ENCODE measurements at places on chromosomes 6 and 20.

DNA sequence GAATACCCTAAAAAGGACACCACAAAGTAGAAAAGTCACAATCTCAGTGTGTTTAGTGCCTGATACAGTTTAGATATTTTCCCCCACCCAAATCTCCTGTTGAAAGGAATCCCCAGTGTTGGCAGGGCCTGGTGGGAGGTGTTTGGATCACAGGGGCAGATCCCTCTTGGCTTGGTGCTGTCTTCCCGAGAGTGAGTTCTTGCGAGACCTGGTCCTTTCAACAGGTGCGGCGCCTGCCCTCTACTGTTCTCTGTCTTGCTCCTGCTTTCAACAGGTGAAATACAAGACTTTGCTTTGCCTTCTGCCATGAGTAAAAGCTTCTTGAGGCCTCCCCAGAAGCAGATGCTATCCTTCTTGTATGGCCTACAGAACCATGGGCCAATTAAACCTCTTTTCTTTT is 534.3 kb upstream of the NRSN1 start:
- DNase-seq = no peak

DNA sequence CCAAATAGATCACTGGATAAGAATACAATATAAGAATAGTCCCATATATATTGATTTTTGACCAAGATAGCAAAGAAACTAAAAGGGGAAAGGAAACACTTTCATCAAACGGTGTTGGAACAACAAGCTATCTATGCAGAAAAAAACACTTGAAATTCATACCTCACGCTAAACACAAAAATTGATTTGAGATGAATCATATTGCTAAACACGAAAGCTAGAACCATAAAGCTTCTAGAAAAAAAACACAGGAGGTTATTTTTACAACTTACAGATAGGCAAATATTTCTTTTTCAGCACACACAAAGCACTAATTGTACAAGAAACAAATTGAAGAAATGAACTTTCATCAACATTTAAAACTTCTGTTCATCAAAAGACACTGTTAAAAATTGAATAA is 36.7 kb upstream of the TMEM14A start:
- peak; percentile 57 for DNase-seq

DNA sequence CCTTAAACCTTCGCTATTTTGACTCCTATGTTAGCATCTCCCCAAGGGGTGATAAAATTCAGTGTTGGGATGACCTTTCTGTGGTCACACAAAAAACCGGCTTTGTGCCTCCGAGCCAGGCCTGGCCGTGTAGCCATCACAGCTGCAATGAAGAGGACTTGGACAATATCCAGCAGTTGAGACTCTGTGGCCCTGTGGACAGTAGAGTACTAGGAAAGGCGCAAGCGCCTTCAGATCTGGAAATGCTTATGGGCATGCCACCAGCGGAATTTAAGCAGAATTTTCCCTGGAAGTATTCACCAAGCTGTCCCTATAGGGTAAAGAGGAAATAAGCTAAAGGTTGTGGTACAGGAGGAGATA is 63.3 kb upstream of the SLC2A12 start:
- DNase-seq = no peak

GRCh38 chr20:64188682-64189529 is 24.7 kb downstream of the MYT1 start:
- peak; percentile 17 for DNase-seq

DNA sequence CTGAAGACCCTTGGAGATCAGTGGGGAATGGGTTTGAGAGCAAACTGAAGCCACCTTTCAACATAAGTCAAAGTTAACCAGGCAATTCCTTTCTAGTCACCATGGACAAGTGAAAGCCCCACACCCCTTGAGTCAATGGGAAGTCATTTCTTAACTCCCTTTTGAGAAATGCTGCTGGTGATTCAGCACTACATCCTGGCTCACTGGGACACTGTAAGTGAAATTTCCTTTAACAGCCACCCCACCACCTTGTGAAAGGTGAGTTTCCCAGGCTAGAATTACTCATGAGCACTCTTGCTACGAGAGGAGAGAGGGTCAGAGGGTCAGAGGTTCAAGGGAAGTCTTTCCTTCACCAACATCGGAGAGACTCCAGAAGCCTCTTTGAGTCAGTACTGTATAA is 93.3 kb upstream of the MARCKS start:
- peak; percentile 39 for DNase-seq

DNA sequence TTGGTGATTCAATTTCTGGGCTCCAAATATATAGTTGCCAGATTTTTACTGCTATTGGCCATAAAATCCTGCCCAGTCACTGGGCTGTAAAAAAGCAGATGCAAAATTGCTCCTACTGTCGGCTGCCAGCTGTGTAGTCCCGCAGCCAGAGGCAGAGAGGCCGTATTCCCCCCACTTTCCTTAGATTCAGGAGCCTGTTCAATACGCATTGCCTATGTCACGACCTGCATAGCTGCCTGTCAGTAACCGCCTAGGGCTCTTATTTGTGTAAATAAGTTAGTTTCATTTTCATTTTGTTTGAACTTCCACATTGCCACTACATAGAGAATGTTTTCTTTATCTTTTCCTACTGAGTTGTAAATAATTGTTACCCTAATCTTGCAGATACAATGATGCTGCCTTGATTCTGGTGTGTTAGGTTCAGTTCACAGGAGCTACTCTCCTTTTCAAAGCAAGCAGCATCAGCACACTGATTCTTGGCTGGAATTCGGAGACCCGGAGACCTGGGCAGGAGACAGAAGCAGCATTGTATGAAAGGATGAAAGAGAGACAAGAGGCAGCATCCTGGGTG is 46.0 kb upstream of the UST start:
- DNase-seq = peak; percentile 70

- DNase-seq = no peak
Measured at GRCh38 chr6:126376682-126377081, 36.8 kb downstream of the CENPW start.

- peak; percentile 48 for DNase-seq
Measured at GRCh38 chr6:28251661-28252008, 434 bp downstream of the ZKSCAN4 start.

DNA sequence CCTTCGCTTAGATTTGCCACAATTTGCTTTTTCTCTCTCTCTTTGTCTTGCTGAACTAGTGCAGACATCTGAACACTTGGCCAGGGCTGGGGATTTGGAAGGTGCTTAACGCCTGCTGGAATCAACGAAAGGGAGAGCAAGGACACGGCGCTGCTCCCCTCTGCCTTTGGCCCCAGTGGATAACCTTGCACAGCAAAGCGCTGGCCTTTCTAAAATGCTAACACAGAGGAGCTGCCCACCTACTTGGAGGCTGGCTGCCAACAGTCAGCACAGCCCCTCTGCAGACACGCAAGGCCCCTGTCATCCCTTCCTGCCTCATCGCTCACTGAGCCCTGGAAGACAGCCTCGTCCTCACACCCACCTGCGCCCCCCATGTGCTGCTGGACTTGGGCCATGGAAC is 37.5 kb downstream of the C20orf203 start:
- DNase-seq = no peak

DNA sequence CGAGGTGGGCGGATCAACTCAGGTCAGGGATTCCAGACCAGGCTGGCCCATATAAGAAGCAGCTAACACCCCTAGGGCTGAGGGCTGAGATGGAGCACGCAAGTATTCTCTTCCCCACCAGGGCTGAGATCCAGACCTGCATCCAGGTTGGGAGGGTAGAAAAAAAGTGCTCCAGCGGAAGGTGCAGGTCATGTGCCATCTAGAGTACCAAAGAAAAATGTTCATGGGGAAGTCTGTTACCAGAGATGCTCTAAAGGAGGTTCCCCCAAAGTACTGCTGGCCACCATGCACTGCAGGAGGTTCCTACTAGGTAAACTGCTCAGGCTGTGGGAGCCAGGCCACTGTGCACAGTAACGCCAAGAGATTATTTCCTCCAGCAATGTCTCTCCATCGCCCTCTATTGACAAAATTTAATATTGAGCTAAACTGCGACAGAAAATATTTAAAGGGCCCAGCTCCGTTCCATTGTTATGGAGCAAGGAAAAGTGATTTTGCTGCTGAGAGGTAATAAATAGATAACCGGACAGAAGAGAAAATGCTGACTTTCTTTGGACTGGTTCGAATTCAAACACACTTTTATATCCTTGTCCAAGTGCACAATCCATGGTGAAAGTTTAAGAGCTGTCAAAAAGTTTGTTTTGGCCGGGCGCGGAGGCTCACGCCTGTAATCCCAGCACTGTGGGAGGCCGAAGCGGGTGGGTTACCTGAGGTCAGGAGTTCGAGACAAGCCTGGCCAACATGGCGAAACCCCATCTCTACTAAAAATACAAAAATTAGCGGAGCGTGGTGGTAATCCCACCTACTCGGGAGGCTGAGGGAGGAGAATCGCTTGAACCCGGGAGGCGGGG is 159.9 kb downstream of the OR2B2 start:
- peak; percentile 93 for DNase-seq

DNA sequence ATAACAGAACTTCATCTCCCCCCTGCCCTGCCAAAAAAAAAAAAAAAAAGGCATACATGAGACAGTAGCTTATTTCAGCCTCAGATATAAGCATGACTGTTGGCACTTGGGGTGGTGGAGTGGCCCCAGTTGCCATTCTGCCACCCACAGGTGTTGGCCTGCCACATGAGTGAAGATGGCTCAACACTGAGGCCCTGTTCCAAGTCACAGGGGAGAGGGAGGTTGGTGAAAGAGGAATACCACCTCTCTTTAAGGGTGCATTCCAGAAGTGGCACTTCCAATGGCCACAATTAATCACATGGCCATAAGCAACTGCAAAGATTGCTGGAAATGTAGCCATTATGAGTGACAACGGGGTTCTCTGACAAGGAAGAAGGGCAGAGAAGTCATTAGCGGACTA is 61.9 kb upstream of the JARID2 start:
- no peak for DNase-seq

GRCh38 chr6:4932228-4932903 is 71.5 kb downstream of the RPP40 start:
- no peak for DNase-seq

GRCh38 chr20:62631336-62632308 is 10.7 kb upstream of the SLCO4A1 start:
- DNase-seq = no peak

GRCh38 chr6:149372062-149372461 is 28.0 kb upstream of the SUMO4 start:
- no peak for DNase-seq

GRCh38 chr6:129575378-129576118 is 134.4 kb downstream of the ARHGAP18 start:
- peak; percentile 84 for DNase-seq
